CD4-positive, alpha-beta T cell treated with Interleukin-4 for 4 hours (primary cell): ENCODE measurements at places on chromosomes 4 and X.

GRCh38 chr4:26152056-26152455 lies 168.8 kb upstream of the RBPJ start:
- no peak for DNase-seq

DNA sequence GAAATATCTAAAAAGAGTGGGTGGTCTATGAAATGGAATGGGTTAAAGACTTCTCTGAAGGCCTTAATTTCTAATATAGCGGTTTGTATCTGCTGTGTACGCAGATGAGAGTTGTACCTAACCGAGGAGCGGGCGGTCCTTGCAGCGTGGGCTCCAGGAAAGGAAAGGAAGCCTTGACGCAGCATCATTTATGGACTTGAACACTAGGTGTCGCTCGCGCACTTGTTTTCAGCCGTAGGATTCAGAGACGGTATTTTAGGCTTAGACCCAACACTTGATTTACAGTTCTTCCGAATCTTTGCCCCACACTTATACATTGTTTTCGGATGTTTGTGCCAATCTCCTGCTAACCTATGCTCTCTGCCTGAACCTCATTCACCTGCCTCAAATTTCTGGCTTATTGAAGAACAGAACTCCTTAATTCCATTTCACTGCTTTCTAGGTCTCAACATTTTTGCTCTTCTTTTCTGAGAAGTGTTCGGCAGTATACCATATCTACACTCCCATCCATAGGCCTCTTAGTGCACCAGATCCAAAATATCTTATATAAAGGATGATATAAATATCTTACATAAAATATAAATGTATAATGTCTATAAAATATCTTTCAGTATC lies 48.9 kb upstream of the AADAT start:
- peak; percentile 59 for DNase-seq

- no peak for DNase-seq
Observed at GRCh38 chr4:16752150-16752549, 146.3 kb downstream of the LDB2 start.

DNA sequence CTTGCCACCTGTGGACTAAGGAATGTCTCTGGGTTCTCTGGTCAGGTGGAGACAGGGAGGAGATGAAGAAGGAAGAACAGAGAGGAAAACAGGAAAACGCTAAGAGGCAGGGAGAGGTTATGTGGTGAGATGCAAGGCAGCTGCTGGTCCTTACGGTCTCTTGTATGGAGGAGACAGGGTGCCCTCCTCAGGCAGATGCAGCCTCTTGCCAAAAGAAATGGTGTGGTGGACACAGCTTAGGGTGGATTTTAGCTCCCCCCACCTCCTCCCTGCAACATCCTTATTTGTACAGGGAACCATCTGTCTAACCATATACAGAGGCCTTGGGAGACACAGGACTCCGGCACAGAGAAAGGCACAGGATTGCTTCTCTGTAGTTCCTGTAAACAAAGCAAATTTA lies 9.7 kb downstream of the OCIAD2 start:
- DNase-seq, result no peak

DNA sequence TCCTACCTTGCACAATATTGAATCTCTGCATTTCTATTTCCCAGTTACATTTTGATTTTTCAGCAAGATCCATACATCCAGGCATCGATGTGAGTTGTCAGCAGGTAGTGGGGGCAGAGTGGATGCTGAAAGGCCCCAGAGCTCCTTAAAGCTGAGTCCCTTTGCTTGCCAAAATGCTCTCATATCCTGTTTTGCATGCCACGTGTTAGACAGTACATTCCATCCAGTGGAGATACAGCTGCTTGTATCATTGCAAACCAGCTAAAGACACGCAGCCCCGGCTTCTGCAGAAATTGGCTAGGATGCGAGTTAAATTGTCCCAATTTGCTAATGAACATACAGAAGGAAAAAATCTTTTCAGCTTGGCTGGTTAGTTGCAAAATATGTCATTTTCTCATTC lies 179.6 kb upstream of the MXRA5 start:
- DNase-seq, result no peak

GRCh38 chr4:176440698-176441097 lies 120.9 kb downstream of the SPCS3 start:
- no peak for DNase-seq

DNA sequence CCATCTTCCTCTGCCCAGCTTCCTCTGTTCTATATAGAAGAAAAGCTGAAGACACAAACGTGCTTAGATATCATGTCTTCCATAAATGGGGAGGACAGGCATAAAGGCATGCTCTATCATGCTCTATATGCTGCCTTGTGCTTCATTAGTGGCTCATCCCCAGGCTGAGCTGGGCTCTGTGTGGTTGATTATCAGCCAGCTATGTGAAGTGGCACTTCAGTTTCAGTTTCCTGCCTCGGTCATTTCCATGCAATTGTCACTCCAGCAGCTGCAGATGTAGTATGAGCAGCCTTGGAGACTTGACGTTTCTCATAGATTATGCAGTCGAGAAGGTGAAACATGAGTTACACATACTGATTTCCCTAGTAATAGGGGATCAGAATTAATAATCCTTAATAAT lies 106.2 kb downstream of the SYTL5 start:
- DNase-seq, result no peak

DNA sequence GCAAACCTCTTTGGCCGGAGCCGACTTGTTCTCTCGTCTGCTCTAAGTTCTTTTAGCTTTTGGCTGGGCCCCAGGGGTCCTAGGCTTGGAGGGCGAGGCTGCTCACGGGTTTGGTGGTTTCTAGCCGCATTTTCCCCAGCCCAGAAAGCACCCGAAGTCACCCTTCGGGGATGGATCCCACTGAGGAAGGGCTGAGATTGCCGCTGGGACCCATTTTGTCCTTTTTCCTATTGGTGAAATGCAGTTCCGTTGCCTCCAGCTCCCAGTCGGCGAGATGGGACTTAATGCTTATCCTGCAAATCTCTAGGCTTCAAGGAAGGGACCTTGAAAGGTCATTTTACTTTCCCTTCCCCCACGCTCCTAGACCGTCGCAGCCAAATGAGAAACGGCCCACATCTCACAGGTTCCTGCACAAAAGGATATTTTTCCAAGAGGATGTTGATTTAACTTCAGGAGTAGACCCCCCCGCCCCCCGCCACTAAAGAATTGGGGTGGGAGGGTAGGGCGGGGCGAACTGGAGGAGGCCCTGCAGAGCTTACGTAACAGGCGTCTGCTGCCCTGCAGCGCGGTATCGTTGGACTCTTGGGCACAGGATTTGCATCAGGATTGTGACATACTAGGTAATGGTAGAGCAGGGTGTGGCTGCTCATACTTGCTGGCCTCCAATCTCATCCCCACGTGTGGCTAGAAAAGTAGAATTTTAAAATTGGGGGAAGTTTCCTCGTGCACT lies 564 bp downstream of the PGK1 start:
- peak; percentile 27 for DNase-seq

DNA sequence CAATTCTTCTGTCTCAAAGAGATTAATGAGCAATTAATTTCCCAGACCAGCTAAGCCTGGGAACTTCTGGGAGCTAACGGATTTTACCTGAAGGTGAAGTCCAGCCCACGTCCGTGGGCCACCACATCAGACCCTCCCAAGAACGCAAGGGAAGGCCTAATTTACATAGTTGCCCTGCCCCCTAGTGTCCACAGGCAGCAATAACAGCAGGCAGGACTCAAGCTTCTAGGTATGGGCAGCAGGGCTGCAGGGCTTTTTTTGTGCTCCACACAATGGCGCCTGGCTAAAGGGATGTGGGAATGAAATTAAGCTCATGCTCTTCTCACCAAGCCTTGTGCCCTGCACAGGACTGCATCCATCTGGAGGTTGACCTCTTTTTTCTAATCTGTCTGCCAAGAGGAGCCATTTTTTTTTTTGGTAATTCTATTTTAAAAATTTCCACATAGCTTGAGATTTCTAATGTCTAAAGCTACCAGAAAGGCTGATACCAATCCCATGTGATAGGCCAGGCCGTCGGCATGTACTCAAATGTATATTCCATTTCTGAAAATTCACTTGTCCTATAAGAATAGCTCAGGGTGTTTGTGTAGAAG lies 111.9 kb upstream of the TMEM164 start:
- DNase-seq, result peak; percentile 37

GRCh38 chr4:152195888-152196287 lies 340.0 kb downstream of the FBXW7 start:
- no peak for DNase-seq

DNA sequence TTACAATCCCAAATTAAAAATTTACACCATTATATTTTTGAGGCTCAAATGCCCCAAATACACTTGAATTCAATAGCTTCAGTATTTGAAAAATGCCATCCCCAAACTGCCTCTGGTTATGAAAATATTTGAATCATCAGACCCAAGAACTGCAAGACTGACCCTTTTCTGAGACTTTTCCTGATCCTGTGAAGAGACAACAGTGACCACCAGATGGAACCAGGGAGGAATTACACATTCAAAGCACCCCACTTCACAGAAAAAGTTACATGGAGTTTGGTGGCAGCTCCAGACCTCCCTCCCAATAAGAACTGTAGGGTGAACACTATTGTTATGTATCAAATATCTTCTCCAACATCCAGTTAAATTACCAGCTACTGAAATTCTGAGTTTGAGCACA lies 44.0 kb upstream of the SCD5 start:
- no peak for DNase-seq

GRCh38 chr4:4859325-4859798 lies at the start of gene MSX1:
MSX1 (plus strand) TSS chr4:4859665; CDS start chr4:4859900, 235 bp downstream.
- DNase-seq, result no peak

DNA sequence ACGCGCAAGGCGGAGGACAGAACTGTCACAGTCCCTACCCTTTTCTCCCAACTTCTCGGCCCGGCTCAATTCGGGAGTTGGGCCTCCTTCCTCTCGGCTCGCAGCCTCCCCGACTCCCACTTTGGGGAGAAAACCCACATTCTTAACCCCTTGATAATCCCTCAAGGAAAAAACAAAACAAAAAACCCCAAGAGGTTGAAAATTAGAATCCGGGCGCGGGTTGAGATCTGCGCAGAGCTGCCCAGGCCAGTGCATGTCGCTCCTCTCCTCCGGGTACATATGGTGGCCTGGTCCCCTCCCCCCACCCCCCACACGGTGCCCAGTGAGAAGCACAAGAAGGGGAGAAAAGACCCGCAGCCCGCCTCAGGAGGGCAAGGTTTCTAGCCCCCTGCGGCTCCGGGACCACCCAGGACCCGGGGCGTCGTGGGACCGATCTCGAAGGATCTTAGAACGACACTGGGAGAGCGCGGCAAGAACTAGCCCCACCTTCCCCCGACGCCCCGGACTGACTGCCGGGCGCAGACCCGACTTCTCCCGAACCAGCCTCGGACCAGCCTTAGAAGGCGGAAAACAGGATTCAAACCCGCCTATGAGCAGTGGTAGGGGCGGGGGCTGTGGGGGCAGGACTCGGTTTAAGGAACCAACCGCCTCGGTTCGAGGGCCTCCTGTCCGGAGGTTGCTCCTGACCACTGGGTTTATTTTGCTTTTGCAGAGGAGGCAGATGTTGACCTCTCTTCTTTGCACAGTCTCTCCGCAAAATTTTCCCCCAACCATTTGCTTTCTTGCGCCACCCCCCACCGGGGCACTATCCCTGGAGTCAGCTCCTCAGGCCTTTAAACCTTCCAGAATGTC lies 2.5 kb upstream of the PDGFRA start:
- DNase-seq, result no peak

DNA sequence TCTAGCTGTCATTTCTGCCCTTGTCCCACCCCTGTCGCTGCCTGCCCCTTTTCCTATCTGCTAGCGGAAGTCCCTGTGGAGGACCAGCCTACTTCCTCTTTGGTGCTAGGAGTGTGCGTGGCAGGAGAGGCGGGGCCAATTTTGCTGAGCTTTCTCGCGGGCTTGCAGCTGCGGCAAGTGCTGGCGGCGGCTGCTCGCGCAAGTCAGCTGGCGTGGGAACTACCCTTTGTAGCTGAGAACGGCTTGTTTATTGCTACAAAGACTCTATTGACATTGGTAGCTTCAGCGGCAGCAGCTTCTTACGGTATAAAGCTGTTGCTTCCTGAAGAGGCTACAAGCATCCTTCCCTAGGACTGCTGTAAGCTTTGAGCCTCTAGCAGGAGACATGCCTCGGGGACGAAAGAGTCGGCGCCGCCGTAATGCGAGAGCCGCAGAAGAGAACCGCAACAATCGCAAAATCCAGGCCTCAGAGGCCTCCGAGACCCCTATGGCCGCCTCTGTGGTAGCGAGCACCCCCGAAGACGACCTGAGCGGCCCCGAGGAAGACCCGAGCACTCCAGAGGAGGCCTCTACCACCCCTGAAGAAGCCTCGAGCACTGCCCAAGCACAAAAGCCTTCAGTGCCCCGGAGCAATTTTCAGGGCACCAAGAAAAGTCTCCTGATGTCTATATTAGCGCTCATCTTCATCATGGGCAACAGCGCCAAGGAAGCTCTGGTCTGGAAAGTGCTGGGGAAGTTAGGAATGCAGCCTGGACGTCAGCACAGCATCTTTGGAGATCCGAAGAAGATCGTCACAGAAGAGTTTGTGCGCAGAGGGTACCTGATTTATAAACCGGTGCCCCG lies at the start of gene MAGEH1:
TSS of gene MAGEH1 (plus strand) at position 138 of the 843 bp plus-strand sequence. CDS start at position 386, 248 bp downstream.
- DNase-seq, result peak; percentile 81

GRCh38 chrX:132030264-132030663 lies 7.2 kb downstream of the STK26 start:
- no peak for DNase-seq

DNA sequence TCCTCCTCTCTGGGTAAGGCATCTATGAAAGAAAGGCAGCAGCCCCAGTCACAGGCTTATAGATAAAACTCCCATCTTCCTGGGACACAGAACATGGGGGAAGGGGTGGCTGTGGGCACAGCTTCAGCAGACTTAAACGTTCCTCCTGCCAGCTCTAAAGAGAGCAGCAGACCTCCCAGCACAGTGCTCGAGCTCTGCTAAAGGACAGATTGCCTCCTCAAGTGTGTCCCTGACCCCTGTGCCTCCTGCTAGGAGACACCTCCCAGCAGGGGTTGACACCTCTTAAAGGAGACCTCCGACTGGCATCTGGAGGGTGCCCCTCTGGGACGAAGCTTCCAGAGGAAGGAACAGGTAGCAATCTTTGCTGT lies 89.9 kb downstream of the EFHC2 start:
- DNase-seq, result no peak

DNA sequence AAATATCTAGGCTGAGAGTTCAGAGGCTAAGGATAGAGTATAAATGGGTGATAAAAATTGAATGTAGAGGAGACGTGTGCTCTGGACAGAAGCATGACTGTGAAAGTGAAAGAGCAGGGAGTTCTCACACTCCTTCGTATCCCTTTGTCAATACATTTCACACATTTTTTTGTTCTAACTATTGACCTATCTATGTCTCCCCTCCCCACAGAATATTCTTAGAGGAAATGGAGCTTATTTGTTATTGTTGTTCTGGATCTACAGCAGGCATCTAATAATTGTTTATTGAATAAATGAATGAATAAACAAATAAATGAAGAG lies 57.6 kb downstream of the ENPEP start:
- DNase-seq, result no peak

DNA sequence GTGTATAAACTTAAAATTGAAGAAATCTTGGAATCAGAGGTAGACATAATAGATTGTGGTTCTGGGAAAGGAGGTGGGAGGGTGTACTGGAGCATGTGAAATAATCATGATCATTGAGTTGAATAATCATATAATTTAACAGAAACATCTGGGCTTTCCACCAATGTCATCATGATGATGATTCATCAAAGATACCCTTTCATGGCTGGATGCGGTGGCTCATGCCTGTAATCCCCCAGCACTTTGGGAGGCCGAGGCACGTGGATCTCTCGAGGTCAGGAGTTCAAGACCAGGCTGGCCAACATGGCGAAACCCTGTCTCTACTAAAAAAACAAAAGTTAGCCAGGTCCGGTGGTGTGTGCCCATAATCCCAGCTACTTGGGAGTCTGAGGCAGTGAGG lies 6.7 kb upstream of the RUFY3 start:
- DNase-seq, result no peak
